Stimulated activated CD4-positive, alpha-beta T cell treated with anti-CD3 and anti-CD28 coated beads, Interleukin-1b, Interleukin-23, amount 100 ng/mL, for 1 hour (primary cell): ENCODE measurements at places on chromosomes 2 and 18.

DNA sequence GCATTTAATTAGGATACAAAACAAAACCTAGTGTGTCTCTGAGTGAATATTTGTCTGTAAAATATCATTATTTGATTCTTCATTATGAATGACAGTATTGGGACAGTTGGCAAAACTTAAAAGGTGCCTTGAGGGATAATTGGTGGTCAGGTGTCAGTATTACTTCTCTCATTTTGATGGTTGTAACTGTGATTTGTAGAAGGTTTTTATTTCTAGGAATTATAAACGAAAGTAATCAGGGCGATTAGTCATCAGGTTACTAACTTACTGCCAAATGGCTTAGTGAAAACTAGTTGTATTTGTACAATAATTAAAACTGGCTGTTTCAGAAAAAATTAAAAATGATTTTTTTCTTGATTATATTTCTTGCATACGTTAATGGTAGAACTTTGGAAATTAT is 117.6 kb downstream of the BIRC6 start:
- DNase-seq: no peak

DNA sequence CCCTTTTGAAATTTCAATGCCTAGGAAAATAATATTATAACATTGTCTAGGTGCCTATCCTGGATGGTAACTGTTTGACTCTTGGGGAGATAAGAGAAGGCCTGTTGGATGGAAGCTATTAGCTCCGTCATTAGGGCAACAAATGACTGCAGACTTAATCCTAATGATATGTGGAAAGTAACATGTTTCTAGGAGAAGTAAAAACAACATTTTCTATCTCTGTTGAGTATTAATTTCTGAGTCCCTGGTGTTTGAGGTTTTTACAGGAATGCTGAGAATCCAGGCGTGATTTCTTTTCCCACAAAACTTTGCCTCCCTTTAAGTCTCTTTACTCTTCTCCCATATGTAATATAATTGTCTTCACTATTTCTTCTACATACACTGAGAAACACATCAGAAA is 159.1 kb downstream of the GALNT1 start:
- no peak for DNase-seq

- no peak for DNase-seq
Measured at GRCh38 chr2:230898713-230899091, 26.3 kb downstream of the GPR55 start.

GRCh38 chr2:241659150-241659739 is 21.8 kb downstream of the ATG4B start:
- no peak for DNase-seq

GRCh38 chr2:146982393-146982846 is 862.4 kb upstream of the ACVR2A start:
- DNase-seq: no peak

DNA sequence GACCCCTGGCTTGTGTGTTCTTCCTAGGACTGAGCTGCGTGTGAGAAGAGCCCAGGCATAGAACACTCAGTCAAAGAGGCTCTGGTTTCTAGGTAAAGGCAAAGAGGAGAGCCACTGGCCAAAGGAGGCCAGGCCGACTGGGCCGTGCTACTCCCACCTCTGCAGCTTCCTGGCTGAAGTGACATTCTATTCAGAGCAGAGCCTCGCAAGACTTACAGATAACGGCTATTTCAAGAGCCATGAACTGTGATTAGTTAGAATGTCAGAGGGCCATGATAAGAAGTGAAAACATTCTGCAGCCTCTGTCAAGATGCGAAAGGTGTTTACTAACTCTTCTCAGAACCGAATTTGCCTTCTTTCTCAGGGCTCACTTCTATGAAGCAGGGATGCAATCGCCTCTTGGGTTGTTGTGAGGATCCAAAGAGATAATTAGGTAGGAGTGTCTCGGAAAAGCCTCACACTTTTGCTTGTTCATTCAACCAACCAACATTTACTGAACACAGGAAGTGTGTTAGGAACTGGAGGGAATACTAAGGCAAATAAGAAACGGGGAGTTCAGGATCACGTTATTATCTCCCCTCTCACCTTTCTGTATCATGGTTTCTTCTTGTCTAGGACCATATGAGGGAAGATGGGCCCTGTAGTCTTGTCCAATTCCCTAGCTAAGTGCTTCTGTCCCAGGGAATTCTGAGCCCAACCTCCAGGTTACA is 3.4 kb upstream of the DNAJC5G start:
- no peak for DNase-seq

DNA sequence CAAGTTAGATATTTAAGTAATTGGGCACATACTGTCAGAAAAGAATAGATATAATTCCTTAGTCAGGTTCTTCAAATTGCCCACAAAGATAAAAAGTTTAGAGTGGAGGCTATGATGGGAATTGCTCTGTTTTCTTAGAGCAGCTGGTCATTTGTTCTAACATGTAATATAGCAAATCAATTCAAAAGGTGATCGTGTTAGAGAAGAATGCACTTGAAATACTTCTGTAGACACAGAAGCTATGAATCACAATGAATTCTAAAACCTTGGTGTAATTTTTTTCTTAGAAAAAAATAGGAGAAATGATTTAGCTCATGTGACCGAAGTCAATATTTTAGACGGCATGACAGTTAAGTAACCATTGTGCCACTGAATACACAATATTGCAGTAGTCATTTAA is 918.1 kb upstream of the LRATD1 start:
- DNase-seq: no peak

DNA sequence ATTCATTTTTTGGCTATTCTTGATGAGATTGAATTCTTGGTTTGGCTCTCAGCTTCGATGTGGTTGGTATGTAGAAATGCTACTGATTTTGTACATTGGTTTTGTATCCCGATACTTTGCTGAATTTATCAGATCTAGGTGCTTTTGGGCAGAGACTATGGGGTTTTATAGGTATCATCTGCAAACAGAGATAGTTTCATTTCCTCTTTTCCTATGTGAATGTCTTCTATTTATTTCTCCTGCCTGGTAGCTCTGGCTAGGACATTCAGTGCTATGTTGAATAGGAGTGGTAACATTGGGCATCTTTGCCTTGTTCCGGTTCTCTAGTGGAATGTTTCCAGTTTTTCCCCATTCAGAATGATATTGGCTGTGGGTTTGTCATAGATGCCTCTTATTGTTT is 5.5 kb upstream of the TACR1 start:
- DNase-seq: no peak

- DNase-seq: no peak
Measured at GRCh38 chr2:109218087-109218791, 89.2 kb downstream of the SH3RF3 start.

DNA sequence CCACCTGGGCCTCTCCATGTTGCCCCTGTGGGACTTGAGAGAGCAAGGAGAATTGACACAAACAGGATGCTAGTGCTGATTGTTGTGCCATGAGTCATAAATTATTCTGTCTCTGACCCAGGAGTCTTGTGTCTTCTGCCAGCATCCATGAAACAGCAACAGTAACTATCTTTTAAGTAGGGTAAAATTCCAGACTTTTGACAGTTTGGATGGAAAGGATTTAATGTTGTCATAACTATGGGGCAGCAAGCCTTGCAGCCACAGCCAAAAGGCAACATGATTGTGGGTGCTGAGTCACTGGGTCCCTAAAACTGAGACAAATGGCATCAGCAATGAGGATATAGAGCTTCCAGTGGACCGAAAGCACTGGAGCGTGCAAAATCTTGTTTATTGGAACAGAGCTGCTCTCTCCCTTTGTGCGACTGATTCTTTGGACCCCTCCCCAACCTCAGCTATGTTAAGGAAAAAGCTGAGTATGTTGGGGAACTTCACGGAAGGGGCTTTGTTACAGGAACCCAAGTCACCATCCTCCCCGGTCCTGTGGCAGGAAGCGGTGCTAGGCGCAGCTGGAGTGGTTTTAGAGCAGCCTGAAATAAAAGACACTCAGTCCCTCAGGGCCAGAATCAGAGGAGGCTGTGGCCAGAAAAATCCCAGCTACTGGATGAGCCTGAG is 9.6 kb upstream of the ITPRIPL1 start:
- DNase-seq: no peak

GRCh38 chr2:235692671-235693171 is 198.9 kb downstream of the AGAP1 start:
- DNase-seq: no peak

GRCh38 chr2:187614756-187615155 is 60.5 kb upstream of the TFPI start:
- no peak for DNase-seq

GRCh38 chr2:223068071-223068470 is 16.1 kb downstream of the KCNE4 start:
- DNase-seq: no peak

- no peak for DNase-seq
Measured at GRCh38 chr2:150475479-150476250, 11.8 kb downstream of the RND3 start.

- DNase-seq: no peak
Measured at GRCh38 chr18:56168049-56168781, 470.2 kb downstream of the TXNL1 start.

GRCh38 chr2:191515551-191515950 is 162.4 kb upstream of the NABP1 start:
- no peak for DNase-seq

GRCh38 chr2:238893349-238894000 is 45.6 kb downstream of the TWIST2 start:
- no peak for DNase-seq

DNA sequence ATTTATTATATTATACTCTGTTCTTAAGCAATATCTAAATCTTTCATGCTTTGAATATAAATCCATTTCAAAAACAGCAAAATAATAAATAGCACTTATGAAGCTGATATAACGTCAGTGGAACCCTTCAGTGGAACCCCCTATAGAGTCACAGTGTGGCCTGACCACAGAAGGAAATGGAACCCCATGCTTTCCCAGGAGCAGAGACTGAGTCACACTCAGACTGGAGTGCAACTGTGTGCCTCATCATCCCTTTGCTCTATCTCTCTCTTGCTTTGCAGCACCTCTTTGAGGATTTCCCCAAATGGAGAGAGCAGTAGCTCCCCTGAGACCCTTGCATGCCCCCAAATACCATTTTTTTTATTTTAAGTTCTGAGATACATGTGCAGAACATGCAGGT is 13.1 kb downstream of the NXPH2 start:
- DNase-seq: no peak

DNA sequence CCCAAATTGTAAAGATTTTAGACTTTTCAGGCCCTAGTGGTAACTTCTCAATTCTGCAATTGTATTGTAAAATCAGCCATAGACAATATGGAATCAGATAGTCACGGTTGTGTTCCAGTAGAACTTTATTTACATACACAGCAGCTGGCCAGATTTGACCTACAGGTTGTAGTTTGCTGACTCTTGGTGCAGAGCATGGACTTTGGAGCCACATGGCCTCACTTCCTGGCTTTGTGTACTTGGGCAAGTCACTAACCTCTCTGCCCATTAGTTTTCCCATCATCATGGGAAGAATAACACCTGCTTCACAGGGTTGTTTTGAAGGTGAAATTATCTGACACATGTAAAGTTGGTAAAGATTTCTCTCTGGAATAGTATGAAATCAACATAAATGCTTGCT is 147.6 kb downstream of the TMEM200C start:
- DNase-seq: no peak

DNA sequence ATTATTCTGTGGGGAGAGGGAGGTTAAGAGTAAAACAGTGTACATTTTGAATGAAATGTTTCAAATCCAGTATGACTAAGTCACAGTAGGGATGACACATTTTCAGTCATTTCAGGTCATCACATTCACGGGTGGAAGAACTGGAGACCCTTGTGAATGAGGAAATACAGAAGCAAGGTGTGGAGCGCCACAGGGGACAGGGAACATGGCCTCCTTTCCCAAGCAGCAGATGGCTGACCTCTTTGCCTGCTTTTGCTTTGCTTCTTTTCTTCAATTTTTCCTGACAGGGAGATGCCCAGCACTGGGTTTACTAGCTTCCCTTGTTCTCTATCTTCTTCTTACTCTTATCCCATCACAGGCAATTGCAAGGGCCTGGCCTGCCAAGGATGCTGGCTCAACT is 278.9 kb upstream of the DLGAP1 start:
- no peak for DNase-seq

- DNase-seq: no peak
Measured at GRCh38 chr18:2036086-2036485, 535.2 kb downstream of the METTL4 start.

DNA sequence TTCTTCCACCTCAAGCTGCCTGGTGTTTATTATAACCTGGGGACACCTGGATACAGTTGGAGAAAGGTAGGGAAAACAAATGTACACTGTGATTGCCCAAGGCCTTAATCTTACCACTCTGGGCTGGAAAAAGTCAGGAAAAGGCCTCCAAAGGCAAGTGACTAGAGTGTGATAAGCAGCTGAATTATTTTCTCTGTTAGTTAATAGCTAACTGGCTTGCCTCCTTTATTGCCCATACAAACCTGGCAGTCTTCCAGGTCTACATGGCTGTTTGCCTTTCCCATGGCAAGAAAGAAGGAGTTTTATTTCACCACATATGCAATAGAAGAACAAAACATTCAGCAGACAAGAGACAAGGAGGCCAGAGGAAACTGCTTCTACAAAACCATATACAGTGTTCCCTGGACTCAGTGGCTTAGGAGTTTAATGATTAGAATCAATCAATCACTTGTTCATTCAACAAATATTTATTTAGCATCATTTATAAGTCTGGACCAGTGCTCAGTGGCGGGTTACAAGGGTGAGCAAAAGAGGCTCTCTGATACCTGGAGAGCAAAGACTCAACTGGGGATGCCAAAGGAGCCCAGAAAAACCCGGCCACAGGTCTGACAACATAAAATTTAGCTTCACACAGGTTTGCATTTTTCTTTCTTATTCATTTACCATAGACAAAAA is 27.5 kb upstream of the SUCLG1 start:
- DNase-seq: no peak

DNA sequence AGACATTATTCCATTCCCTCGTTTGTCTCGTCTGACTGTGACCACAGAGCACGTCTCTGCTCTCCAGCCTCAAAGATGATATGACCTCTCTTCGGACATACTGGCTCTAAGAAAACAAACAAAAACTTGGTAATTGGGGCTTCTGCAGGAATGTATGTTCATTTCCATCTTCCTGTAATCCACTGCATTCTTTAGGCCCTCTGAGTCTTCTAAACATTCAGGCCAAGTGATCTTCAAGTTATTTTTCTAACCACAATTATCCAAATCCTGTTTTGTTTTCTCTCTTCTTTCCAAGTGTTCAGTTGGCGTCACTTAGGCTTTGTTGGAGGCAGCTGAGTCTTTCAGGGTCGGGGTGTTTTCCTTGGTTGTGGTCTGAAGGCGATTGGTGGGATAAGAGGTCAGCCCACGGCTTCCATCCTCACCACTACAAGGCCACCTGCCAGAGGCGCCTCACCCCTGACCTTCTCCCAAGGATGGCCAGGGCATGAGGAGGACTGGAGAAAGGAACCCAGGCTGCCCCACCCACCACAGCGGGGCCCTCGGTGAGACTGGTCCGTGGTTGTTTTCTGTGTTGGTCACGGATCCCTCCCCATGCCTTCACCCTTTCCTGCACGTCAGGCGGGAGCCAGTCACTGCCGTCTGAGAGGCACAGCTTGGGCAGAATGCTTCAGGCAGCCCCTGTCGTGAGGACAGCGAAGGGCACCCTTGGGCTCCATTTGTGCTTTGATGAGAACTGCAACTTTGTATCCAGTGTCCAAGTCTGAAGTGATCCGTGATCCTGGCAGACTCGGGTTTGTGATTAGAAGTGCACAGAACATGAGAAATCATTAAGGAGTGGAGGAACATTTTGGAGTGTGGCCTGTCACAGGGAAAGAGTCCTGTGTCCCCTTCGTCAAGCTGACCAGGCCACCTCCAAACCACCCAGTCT is 88.6 kb upstream of the FHL2 start:
- DNase-seq: no peak

- DNase-seq: no peak
Measured at GRCh38 chr2:30269771-30270145, 38.4 kb downstream of the LBH start.
